Activated B cell treated with CpG ODN at 0.5 μM for 24 hours (primary cell): ENCODE measurements at places on chromosomes 2 and 18. TPM values are rescaled to one million over a fixed set of nuclear protein-coding genes. Genes with fewer than 3 reads are reported as not detected.
A peak's percentile ranks its signal among the peaks of the same experiment; 100 is the strongest.

CFAP53 gene
- 0.27 and 0.29 TPM in 2 replicates for total RNA-seq

SNRNP27 gene
- total RNA-seq = 43.0 and 49.1 TPM in 2 replicates

- H3K27ac ChIP-seq = no peak overlapping the region
- peaks cover 33% of the 10 kb centered on the region for H3K27me3 ChIP-seq
- DNase-seq = no peak
- H3K4me3 ChIP-seq = no peak overlapping the region
- peaks cover 15% of the 10 kb centered on the region for H3K4me1 ChIP-seq
- no peaks in the 10 kb centered on the region for H3K36me3 ChIP-seq
Observed at GRCh38 chr2:240455647-240456446, 20.4 kb downstream of the GPC1 start.

DNA sequence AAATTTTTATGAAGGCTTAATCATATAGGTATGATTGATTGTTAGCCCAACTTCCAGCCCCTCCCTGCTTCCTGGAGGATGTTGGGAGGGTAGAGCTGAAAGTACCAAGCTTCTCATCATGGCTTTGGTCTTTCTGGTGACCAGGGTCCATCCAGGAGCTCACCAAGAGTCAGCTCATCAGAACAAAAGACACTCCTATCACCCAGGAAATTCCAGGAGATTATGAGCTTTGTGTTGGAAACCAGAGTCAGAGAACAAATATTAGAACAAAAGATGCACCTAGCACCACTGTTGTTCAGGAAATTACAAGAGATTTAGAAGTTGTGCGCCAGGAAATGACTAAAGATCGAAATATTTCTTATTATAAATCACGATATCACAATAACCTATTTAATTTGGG lies 119.9 kb upstream of the THUMPD2 start:
- H3K4me1 ChIP-seq = no peaks in the 10 kb centered on the region
- H3K27me3 ChIP-seq = peaks cover 8% of the 10 kb centered on the region
- no peak for DNase-seq
- no peak overlapping the region for H3K4me3 ChIP-seq

- H3K27me3 ChIP-seq = no peaks in the 10 kb centered on the region
- no peak overlapping the region for H3K4me3 ChIP-seq
- no peak for DNase-seq
- no peaks in the 10 kb centered on the region for H3K4me1 ChIP-seq
- no peaks in the 10 kb centered on the region for H3K36me3 ChIP-seq
Observed at GRCh38 chr2:25948437-25948836, 33.9 kb downstream of the KIF3C start.

DNA sequence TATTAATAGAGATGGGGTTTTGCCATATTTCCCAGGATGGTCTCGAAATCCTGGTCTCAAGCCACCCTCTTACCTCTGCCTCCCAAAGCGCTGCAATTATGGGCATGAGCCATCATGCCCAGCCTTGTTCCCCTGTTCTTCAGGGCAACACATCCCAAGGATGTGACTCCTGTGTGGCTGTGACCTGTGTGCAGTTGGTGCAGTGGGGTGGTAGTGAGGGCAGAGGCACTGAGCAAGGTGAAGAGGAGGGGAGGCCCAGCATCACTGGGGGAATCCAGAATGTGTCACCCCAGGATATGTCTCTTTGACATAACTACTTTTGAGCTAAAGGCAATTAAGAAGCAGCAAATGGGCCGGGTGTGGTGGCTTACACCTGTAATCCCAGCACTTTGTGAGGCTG lies 23.4 kb downstream of the CENPA start:
- H3K4me3 ChIP-seq = no peak overlapping the region
- H3K27me3 ChIP-seq = peaks cover 15% of the 10 kb centered on the region
- H3K27ac ChIP-seq = no peak overlapping the region
- H3K36me3 ChIP-seq = no peaks in the 10 kb centered on the region
- DNase-seq = no peak
- H3K4me1 ChIP-seq = no peaks in the 10 kb centered on the region

GRCh38 chr2:45778720-45779171 lies 127.3 kb downstream of the PRKCE start:
- no peaks in the 10 kb centered on the region for H3K27me3 ChIP-seq
- peak; percentile 35 for DNase-seq
- H3K27ac ChIP-seq = peak overlapping the region; percentile 39
- H3K4me1 ChIP-seq = peaks cover 76% of the 10 kb centered on the region
- H3K4me3 ChIP-seq = peak overlapping the region; percentile 44
- H3K36me3 ChIP-seq = no peaks in the 10 kb centered on the region

DNA sequence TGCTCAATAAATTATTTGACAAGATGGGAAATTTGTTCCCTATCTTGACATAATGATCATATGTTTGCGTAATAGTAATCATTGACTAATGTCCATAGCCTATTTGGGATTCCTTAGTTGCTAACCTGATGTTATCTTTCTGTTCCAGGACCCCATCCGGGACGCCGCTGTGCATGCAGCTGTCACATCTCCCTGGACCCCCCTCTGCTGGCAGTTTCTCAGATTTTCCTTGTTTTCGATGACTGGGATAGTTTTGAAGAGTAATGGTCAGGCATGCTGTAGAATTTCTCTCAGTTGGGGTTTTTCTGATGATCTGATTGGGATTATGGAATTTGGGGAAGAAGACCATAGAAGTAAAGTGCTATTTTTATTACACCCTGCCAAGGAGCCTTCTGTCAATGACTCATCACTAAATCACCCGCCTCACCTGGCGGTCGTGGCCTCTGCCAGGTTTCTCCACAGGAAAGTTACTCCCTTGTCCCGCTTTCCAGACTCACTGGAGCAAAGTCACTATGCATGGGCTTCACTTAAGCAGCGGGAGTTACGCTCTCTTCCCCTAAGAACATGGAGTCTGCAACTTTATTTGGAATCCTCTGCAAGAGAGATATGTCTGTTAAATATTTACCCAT lies 19.9 kb upstream of the TMEM18 start:
- H3K27ac ChIP-seq = peak overlapping the region; percentile 59
- H3K36me3 ChIP-seq = no peaks in the 10 kb centered on the region
- no peak overlapping the region for H3K4me3 ChIP-seq
- peaks cover 20% of the 10 kb centered on the region for H3K4me1 ChIP-seq
- DNase-seq = no peak
- H3K27me3 ChIP-seq = peaks cover 3% of the 10 kb centered on the region

DNA sequence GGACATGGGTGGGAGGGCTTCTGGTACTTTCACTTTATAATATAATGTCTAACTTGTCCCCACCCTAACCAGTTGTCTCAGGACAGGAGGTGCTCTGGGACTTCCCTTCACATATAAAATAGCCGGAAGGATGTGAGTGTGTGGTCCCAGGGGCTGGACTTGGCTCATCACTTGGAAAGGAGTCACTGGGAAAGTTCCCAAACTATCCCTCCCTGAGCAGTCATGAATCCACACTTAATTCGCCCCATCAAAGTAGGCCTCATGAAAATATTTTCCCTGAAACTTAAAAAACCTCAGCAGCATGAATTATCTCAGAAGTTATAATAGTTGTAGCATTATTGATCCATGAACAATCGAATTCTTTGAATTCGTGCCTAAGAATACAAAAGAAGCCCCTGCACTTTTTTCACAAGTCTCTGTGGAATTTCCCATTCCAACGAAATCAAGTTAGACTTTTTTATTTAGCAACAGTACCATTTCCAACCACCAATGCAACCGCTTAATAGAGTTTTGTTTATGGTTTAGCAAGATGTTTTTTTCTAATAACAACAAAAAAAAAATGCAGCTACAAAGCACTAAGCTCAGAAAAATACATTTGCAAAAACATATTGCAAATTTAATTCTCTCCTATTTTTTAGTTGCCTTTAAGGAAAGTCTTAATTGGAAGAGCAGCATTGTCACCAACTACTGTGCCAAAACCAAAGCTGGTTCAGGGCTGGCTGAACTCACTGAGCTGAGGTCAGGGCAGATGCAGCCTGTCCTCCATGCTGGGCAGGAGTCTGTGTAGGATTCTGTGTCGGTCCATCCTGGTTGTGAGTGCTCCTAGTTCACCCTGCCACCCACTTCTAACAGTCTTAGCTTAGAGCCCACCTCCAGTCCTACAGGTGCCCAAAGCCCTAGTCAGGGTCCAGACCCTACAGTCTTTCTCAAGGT lies 68.8 kb upstream of the SPTBN1 start:
- H3K4me3 ChIP-seq = no peak overlapping the region
- no peak overlapping the region for H3K27ac ChIP-seq
- H3K4me1 ChIP-seq = no peaks in the 10 kb centered on the region
- H3K27me3 ChIP-seq = no peaks in the 10 kb centered on the region
- DNase-seq = no peak

- peaks cover 40% of the 10 kb centered on the region for H3K27me3 ChIP-seq
- H3K36me3 ChIP-seq = no peaks in the 10 kb centered on the region
- no peak for DNase-seq
- no peak overlapping the region for H3K4me3 ChIP-seq
Observed at GRCh38 chr2:118240276-118240675, 152.0 kb downstream of the INSIG2 start.

PPP1R1C gene
- not detected in 2 replicates for total RNA-seq

DNA sequence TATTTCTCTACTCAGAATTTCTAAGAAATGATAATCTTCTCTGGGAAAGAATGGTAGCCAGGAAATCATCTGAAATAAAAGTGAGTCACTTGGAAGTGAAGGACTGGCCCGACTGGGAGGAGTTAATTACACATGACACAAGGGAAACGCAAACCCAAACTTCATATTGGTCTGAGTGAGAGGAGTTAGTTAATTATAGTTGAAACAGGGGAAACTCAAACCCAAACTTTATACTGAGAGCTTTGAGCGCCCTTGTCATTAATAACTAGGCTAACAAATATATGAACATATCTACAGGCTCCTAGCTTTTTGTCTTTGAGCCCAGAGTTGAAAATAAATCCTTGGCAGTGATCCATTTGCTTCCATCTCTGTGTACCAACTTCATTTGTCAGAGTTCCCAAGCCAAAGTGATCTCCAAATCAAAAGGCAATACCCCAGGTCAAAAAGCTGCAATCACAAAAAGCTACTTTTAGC lies 187.8 kb upstream of the COL3A1 start:
- H3K36me3 ChIP-seq = no peaks in the 10 kb centered on the region
- H3K4me3 ChIP-seq = no peak overlapping the region
- no peak overlapping the region for H3K27ac ChIP-seq
- H3K27me3 ChIP-seq = no peaks in the 10 kb centered on the region
- DNase-seq = no peak

PMS1 gene
- total RNA-seq = 32.7 and 39.0 TPM in 2 replicates

DNA sequence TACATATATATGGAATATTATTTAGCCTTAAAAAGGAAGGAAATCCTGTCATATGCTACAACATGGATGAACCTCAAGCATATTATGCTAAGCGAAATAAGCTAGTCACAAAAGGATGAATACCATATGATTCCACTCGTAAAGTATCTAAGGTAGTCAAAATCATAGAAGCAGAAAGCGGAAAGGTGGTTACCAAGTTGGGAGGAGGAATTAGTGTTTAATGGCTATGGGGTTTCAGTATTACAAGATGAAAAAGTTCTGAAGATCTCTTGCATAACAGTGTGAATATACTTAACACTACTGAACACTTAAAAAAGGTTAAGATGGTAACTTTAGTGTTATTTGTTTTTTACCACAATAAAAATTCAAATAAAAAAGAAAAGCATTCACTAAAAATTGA lies 99.0 kb downstream of the MGAT5 start:
- no peak overlapping the region for H3K4me3 ChIP-seq
- H3K27me3 ChIP-seq = no peaks in the 10 kb centered on the region
- peaks cover 83% of the 10 kb centered on the region for H3K36me3 ChIP-seq

GRCh38 chr2:161357097-161357496 lies 48.9 kb downstream of the PSMD14 start:
- no peaks in the 10 kb centered on the region for H3K27me3 ChIP-seq
- peaks cover 22% of the 10 kb centered on the region for H3K4me1 ChIP-seq
- H3K4me3 ChIP-seq = no peak overlapping the region
- no peak overlapping the region for H3K27ac ChIP-seq
- peaks cover 14% of the 10 kb centered on the region for H3K36me3 ChIP-seq

PLGLB2 gene
- 2.5 and 2.8 TPM in 2 replicates for total RNA-seq

FAM110C gene
- total RNA-seq = 0.18 TPM in 1 of 2 replicates, not detected in the other

EGR4 gene
- 0.20 TPM in 1 of 2 replicates, not detected in the other for total RNA-seq

DNA sequence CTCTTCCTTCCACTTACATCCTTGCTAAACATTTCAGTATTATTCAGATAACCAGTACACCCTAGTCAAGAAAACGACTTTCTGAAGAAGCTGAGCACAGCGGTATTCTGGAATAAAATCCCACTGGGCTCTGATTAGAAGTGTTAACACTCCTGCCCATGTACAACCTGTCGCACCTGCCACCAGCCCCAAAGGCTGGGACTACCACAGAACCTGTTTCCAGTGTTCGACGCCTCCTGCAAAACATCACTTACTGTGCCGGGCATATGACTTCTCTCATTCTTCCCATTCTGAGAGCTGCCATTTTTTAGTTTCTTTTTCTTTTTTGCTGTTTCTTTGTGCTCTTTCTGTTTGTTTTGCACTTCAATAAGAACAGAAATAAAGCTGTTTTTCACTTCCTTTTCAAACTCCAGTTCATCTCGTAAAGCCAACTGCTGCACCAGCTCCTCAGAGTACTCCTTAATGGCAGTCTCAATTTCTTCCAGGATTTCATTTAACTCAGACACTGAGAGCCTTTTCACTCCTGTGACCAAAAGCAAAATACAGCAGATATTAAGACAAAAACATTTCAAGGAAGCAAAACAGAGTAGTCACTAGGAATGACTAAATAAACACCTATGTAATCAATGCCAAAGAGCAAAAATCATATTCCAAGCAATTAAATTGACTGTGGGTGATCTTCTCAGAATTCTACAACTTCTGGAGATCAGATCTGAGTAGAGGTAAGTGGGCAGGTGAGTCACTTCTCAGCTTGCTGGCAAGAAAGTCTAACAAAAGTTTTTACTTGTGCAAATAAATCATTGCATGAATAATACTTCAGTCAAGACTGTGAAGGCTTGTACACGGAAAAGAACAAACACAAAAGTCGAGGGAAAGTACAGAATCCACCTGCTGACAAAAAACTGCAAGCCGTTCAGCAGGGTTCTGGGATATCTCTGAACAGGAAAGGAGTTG lies 19.3 kb downstream of the FEZ2 start:
- DNase-seq = no peak
- no peak overlapping the region for H3K27ac ChIP-seq
- no peaks in the 10 kb centered on the region for H3K4me1 ChIP-seq
- H3K4me3 ChIP-seq = no peak overlapping the region
- no peaks in the 10 kb centered on the region for H3K27me3 ChIP-seq

IL36A gene
- total RNA-seq = not detected in 2 replicates

DNA sequence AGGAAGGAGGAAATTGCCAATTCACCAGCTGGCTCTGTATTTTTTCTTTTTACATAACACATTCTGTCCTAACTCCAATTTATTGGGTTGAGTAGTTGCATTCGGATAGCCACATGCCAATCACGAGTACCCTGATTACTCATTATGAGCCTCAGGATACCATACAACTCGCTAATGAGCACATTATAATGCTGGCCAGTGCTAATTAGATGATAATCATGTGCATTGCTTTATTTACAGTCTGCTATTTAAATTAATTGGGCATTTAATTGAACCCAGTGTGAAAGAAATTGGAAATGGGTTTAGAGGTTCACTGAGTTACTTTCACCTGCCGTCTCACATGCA lies 15.2 kb downstream of the G6PC2 start:
- H3K4me3 ChIP-seq = no peak overlapping the region
- peaks cover 5% of the 10 kb centered on the region for H3K4me1 ChIP-seq

GRCh38 chr18:58310517-58310916 lies 266.5 kb downstream of the NEDD4L start:
- H3K4me1 ChIP-seq = peaks cover 22% of the 10 kb centered on the region
- peaks cover 2% of the 10 kb centered on the region for H3K36me3 ChIP-seq
- H3K27ac ChIP-seq = no peak overlapping the region
- H3K27me3 ChIP-seq = no peaks in the 10 kb centered on the region
- no peak overlapping the region for H3K4me3 ChIP-seq

REG1B gene
- total RNA-seq = not detected in 2 replicates

FASTKD2 gene
- total RNA-seq = 29.1 and 29.6 TPM in 2 replicates

TOGARAM2 gene
- 0.22 TPM in 1 of 2 replicates, not detected in the other for total RNA-seq

MAPK4 gene
- total RNA-seq = not detected in 2 replicates

EN1 gene
- not detected in 2 replicates for total RNA-seq
